A172 (cell line): ENCODE measurements at places on chromosomes 12 and 14.

DNA sequence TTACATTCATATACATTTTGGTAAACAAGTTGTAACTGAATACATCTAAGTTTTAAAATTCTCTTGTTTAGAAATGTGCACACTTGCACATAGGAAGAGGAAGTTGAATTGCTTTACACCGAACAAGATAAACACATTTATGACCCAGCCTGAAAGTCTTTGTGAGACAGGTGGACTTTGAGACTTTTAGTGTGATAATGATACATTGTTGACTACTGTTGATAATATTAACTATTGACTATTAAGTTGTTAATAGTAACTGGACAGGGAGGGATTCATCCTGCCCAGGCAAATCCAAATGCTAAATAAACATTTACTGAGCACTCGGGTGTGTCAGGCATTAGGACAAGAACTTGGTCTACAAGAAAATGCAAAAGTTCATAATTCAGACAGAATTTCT, 68.0 kb downstream of the AVPR1A start:
- no peak for DNase-seq

DNA sequence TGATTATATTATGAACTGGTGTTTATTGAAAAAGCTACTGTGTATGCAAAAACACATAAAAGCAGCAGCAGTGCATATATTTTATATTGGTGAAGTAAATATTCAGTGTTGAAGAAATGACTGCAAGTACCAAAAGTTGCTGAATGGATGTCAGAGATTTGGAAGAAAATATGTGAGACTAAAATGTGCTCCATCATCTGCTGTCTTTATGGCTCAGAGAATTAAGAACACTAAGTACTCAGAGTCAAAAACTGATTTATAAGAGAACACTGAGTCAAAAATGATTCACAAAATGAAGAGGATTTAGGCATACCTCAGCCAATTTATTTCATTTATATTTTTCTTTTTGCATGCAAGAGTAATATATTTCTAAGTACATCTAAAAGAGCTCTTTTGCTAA, 86.3 kb upstream of the PDZRN4 start:
- DNase-seq: no peak

- DNase-seq: peak; percentile 26
These were observed 1.0 kb upstream of the TBK1 start for GRCh38 chr12:64450711-64451486.

- DNase-seq: no peak
These were observed 147.9 kb upstream of the STXBP6 start for GRCh38 chr14:25197885-25198284.

DNA sequence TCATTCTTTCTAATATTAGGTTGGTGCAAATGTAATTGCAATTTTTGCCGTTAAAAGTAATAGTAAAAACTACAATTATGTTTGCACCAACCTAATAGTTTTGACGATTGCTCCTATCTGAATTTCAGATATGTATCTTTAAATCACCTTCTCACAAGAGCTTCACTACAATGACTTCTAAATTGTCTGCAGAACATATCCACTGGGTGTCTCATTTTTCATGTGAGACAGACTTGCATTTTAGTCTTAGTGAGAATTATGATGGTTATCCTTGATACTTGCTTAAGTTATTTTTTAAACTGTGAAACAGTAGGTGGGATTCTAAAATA, 84.6 kb downstream of the ITPR2 start:
- peak; percentile 34 for DNase-seq

GRCh38 chr14:64123241-64123822, 170.8 kb downstream of the ESR2 start:
- no peak for DNase-seq
